ENCODE measurements at places on chromosomes 6 and 20. TPM values are rescaled to one million over a fixed set of nuclear protein-coding genes. Genes with fewer than 3 reads are reported as not detected.

DNA sequence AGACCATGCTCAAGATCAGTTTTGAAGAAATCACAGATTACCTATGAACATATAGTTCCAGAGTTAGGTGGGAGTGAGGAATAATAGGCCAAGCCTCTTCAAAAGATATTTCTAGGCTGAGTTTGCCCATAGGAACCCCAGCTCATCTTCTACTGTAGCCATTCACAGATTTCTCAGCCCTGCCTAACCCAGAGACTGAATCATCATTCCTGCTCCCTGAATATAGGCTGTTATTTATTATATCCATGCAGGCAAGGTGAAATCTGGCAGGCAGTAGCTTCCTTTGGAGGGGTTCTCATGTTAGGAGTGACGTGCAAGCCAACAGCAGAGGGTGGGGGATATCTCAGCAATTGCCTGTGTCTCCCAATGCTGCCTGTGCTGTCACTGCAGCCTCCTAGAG, 25.6 kb upstream of the ADGRF4 start:
- no peaks in the 10 kb centered on the region for H3K4me1 ChIP-seq
- no peaks in the 10 kb centered on the region for H3K27me3 ChIP-seq
- no peak overlapping the region for H3K4me3 ChIP-seq

GRCh38 chr20:35514371-35514932, 15.0 kb downstream of the C20orf173 start:
- no peak overlapping the region for H3K27ac ChIP-seq
- H3K27me3 ChIP-seq, result no peaks in the 10 kb centered on the region
- H3K4me3 ChIP-seq, result no peak overlapping the region
- peaks cover 6% of the 10 kb centered on the region for H3K36me3 ChIP-seq
- no peaks in the 10 kb centered on the region for H3K4me1 ChIP-seq

The THBS2 gene
- 38.9 TPM for total RNA-seq

- no peak for DNase-seq
- no peak overlapping the region for H3K27ac ChIP-seq
- H3K4me1 ChIP-seq, result no peaks in the 10 kb centered on the region
- H3K36me3 ChIP-seq, result no peaks in the 10 kb centered on the region
Observed at GRCh38 chr6:159908979-159909378, 18.2 kb downstream of the MAS1 start.

The SNAP91 gene
- 3.0 TPM for total RNA-seq

DNA sequence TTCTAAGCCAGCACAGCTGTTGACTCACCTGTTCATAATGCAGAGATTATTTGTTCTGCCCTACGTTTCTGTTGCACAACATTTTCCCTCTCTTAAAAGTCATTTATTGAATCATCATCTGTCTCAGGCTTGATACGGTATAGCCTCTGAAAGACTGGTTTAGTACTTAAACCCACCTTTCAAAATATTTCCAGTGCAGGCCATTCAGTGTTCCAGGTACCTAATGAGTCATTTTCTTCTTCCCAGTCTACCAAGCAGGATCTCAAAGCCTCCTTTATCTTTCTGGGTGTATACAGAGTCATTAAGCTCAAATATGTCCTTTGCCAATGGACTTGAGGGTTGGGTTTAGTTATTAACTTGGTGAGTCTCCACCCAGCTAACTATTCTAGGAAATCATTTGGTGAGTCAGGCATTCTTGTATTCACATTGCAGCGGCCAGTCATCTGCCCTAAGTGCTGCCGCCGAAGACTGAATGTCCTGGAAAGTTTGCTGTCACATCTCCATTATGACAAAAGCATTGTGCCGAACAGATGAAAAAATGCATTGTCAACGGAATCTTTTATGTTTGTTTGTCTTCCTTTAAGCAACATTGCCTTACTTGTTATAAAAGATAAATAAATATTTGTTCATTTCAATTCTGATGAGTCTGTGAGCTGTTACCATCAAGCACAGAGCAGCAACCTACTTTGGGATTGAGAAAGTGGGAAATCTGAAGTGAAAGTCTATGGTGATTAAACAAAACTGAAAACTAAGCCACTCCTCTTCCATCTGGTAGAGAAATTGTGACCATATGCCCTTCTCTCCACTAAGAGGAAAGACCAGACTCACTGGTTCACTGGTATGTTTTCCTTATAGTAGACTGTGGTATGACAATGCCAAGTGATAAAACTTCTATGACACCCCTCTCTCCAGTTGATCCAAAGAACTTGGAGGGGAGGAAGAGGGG, 14.3 kb upstream of the FAM135A start:
- DNase-seq, result no peak
- no peaks in the 10 kb centered on the region for H3K36me3 ChIP-seq
- no peak overlapping the region for H3K27ac ChIP-seq
- H3K4me3 ChIP-seq, result no peak overlapping the region
- no peaks in the 10 kb centered on the region for H3K27me3 ChIP-seq

GRCh38 chr6:148287623-148288333, 54.9 kb upstream of the SASH1 start:
- H3K4me3 ChIP-seq, result no peak overlapping the region
- H3K36me3 ChIP-seq, result no peaks in the 10 kb centered on the region
- no peak overlapping the region for H3K27ac ChIP-seq

DNA sequence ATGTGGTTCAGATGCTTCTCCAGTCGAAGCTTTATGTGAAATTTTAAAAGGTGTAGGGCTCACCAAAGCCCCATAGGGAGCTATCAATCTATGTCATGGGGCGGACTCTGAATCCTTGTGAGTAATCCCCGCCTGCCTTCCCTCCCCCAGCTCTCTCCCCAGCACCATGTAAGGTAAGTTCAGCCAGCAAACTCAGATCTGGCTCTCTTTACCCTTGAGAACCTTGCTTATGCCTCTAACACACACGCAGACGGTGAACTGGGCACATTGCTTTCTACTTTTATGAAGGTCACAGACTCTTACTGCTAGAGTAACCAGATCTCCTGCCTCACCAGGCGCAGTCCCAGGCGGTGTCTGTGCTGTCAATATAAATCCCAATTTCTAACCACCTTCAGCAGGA, 82.6 kb upstream of the CNKSR3 start:
- no peaks in the 10 kb centered on the region for H3K4me1 ChIP-seq
- peak; percentile 91 for DNase-seq
- H3K27ac ChIP-seq, result peak overlapping the region; percentile 86
- no peak overlapping the region for H3K4me3 ChIP-seq
- no peaks in the 10 kb centered on the region for H3K27me3 ChIP-seq

DNA sequence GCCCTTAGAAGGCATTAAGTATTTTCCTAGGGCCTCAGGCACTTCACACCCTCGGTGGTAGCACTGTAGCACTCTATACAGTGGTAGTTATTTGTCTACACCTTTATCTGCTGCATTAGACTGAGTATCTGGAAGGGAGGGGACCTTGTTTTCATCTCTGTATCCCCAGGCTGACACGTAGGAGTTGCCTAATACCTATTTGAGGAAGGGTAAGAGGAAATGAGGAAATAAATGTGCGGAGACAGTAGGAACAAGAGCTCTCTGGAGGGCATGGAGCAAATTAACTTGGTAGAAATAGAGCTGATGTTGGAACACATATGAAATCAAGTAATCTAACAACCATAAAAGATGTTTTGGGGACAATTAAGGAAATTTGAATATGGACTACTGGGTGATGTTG, 3.9 kb downstream of the CNPY3 start:
- H3K27me3 ChIP-seq, result no peaks in the 10 kb centered on the region
- DNase-seq, result no peak
- no peak overlapping the region for H3K4me3 ChIP-seq
- no peak overlapping the region for H3K27ac ChIP-seq
- H3K36me3 ChIP-seq, result peaks cover 35% of the 10 kb centered on the region
- H3K4me1 ChIP-seq, result peaks cover 31% of the 10 kb centered on the region

DNA sequence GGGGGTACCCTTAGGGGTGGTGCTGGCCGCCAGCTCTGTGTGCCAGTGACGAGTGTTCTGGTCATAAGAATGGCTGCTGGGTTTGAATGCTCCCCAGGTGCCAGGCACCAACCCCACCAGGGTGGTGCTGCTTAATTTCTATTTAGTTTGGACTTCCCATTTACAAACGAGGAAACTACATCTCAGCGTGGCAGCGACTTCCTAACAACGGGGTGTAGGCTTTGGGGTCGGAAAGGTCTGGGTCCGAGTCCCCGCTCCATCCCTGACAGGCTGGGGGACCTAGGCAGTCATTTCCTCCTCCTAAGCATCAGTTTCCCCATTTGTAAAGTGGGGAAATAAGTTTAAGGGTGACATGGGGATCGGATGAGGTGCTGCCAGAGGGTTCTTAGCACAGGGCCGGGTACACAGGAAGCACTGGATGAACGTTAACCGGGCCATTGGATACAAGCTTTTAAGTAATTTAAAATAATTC, 30.3 kb downstream of the CEBPB start:
- no peak for DNase-seq
- H3K27me3 ChIP-seq, result no peaks in the 10 kb centered on the region
- no peaks in the 10 kb centered on the region for H3K36me3 ChIP-seq
- H3K4me3 ChIP-seq, result no peak overlapping the region
- no peak overlapping the region for H3K27ac ChIP-seq

DNA sequence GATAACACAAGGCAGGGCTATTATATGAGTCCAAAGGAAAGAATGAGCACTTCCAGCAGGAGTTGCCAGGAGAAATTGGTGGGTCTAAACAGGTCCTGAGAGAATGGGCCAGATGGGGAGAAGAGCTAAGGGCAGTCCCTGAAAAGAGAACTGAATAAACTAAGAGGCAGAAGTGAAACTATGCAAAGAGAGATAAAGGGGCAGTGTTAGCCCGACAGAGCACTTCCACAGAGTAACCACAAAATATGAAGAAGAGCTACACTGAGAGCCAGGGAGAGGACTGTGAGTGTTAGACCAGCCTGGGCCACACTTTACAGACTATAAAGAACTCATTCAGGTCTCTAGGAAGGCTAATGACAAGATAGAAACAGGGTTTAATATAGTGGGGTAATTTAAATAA, 43.8 kb downstream of the RALGAPA2 start:
- H3K27me3 ChIP-seq, result no peaks in the 10 kb centered on the region
- no peaks in the 10 kb centered on the region for H3K4me1 ChIP-seq
- DNase-seq, result no peak
- H3K4me3 ChIP-seq, result no peak overlapping the region
- H3K27ac ChIP-seq, result no peak overlapping the region

DNA sequence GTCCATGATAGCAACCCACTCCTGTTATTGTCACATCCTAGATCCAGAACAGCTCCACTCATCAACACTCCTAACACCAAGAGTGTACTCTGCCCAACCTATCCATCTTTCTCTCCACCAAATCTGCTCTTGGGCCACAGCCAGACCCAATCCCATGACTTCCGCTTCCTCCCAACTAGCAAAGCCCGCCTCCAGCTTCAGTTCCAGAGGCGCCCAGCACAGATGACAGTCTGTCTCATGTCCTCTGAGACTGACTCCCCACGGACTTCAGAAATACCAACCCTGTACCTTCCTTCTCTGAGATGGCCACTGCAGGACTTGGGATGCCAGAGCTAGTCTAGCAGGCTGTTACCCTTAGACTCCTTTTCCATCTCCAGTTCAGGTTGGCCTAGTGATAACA, 48.6 kb downstream of the DTNBP1 start:
- H3K27me3 ChIP-seq, result no peaks in the 10 kb centered on the region
- DNase-seq, result no peak
- H3K27ac ChIP-seq, result no peak overlapping the region

- H3K27ac ChIP-seq, result no peak overlapping the region
- no peak overlapping the region for H3K4me3 ChIP-seq
- H3K36me3 ChIP-seq, result no peaks in the 10 kb centered on the region
- H3K27me3 ChIP-seq, result no peaks in the 10 kb centered on the region
- H3K4me1 ChIP-seq, result peaks cover 6% of the 10 kb centered on the region
- peak; percentile 72 for DNase-seq
Observed at GRCh38 chr6:32937230-32937633, 3.6 kb downstream of the HLA-DMB start.

DNA sequence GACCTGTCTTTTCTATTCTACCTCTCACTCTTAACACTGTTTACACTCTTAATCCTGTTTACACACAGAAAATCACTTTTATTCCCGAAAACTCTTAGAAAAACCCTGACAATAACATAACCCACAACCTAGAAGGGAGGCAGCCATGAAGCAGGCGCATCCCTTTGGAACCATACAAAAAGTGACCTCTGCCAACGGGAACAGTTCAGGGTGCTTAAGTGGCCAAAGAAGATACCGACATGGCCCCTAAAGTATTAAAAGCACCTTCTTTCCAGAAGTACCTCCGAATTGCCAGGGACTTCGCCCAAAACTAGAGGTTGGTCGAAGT, 490 bp downstream of the MMUT start:
- peak overlapping the region; percentile 74 for H3K4me3 ChIP-seq
- no peak for DNase-seq
- peaks cover 28% of the 10 kb centered on the region for H3K4me1 ChIP-seq
- no peaks in the 10 kb centered on the region for H3K36me3 ChIP-seq
- H3K27me3 ChIP-seq, result no peaks in the 10 kb centered on the region

DNA sequence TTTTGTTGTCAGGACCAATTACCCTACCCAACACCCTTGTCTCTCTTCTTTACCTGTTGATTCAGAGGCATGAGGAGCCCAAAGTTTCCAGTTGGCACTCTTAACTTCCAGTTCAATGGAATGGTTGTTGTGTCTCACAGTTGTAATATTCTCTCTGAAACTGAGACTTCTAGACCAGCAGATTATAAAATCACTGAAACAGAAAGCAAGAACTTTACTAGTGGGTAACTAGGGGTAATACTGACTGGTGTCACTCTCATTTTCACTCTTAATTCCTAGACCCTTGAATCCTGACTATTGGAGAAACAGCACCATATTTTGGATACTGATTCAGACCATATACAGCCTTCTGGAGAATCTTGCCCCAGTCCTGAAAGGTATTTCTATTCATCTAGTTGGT, 140.2 kb upstream of the MMS22L start:
- H3K27ac ChIP-seq, result no peak overlapping the region
- H3K27me3 ChIP-seq, result no peaks in the 10 kb centered on the region
- no peak overlapping the region for H3K4me3 ChIP-seq
- DNase-seq, result no peak
- H3K4me1 ChIP-seq, result no peaks in the 10 kb centered on the region
- H3K36me3 ChIP-seq, result no peaks in the 10 kb centered on the region
